ENCODE measurements at places on chromosomes 5 and 9.
A peak's percentile ranks its signal among the peaks of the same experiment; 100 is the strongest.

DNA sequence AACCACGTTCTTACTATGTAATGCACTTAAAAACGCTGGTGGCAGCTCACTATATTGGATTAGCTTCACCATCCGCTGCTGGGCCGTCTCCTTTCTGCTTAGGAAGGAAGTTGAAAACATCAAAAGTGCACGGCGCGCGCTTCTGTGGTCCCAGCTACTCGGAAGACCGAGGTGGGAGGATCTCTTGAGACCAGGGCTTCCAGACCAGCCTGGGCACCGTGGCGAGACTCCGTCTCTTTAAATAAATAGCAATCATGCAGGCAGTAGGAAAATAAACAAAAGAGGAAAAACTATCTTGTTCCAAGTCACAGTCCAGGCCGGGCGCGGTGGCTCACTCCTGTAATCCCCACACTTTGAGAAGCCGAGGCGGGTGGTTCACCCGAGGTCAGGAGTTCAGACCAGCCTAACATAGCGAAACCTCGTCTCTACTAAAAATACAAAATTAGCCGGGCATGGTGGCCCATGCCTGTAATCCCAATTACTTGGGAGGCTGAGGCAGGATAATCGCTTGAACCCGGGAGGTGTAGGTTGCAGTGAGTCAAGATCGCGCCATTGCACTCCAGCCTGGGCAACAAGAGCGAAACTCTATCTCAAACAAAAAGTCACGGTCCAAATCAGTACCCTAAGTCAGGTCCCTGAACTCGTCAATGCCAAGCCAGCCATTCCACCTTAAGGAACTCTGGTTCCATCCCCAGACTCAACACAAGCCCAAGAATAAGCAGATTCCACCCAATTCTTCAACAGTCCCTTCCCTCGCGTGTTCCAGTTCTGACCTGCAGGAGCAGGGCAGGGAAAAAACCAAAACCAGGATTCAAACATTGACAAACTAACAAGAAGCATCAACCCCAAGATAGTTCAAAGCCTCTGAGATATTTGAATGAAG lies 1.0 kb upstream of the GOLGA1 start:
- peak; percentile 29 for DNase-seq

DNA sequence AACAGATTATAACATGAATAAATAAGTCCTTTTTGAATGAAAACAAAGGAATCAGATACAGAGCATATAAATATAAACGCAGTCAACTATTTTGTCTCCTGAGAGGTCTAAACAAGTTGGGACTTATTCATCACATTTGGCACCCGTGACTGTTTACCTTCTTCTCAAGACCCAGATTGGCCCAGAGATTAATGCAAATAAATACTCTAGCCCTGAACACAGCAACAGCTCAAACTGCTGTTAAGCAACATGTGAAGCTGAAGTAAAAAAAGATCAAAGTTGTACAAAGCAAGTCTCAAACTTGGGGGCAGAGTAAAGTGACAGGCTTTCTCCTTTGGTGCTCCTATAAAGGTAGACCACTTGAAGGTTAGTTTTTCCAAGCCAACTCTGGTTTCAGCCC lies 95.0 kb upstream of the NR5A1 start:
- DNase-seq, result no peak

DNA sequence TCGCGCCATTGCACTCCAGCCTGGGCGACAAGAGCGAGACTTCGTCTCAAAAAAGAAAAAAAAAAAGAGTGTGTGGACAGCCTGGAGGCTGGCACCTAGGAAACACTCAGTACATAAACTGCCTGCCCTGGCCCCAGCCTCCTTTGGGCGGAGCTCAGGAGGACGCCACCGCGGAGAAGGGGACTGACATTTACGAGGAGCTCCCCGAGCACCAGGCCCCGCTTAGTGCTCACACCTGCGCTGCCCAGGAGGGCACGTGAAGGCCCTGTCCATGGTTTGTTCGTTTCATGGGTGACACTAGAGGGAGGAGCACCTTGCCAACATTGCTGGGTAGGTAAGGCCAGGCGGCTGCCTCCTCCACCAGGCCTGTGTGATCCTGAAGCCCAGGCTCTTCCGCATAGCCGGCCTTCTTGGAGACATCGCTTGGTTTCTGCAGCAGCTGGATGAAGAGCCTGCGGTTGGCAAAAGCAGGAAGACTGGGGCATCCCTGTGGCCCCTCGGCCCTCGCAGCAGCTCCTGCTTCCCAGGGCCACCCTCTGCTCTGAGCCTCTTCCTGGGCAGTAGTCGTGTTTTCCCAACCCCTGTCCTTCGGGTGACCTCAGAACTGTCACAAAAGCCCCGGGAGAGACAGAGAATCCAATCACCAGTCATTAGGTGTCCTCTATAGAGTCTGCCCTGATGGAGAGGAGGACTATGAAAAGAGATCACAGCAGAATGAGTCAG lies 26.2 kb upstream of the LAMC3 start:
- no peak for DNase-seq

- no peak for DNase-seq
Observed at GRCh38 chr9:22141908-22142307, 132.8 kb upstream of the CDKN2B start.

- DNase-seq, result no peak
Observed at GRCh38 chr5:178126556-178126955, 4.3 kb upstream of the RMND5B start.

DNA sequence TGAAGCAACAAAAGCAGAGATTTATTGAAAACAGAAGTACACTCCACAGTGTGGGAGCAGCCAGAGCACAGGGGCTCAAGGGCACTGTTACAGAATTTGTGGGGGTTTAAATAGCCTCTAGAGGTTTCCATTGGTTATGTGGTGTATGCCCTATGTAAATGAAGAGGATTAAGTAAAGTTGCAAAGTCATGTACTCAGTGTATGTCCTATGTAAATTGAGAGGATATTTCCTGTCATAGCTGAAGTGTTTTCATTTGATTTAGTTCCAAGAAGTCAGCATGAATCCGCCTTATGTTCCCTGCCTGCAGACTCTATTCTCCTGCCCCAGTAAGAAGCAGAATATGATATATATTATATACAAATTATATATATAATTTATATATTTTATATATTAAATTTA lies 966.0 kb upstream of the COX7C start:
- no peak for DNase-seq

DNA sequence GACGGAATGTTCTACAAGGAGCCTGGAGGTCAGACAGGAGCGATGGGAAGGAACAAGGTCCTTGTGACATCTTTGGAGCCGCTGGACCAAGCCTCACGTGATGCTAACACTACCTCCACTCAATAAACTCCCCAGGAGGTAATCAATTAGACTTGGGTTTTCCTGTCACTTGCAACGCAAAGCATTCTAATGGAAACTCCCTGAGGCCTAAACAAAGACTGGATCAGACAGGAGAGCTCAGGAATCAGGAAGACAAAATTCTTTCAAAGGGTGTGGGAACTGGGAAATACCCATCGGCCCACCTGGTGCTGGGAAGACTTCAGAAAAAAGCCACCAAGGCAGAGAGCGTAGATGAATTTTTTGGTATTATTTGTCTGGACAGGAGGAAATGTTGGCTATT lies 22.3 kb upstream of the UNC5A start:
- DNase-seq, result no peak

- no peak for DNase-seq
Observed at GRCh38 chr5:41978676-41979075, 53.6 kb downstream of the FBXO4 start.

DNA sequence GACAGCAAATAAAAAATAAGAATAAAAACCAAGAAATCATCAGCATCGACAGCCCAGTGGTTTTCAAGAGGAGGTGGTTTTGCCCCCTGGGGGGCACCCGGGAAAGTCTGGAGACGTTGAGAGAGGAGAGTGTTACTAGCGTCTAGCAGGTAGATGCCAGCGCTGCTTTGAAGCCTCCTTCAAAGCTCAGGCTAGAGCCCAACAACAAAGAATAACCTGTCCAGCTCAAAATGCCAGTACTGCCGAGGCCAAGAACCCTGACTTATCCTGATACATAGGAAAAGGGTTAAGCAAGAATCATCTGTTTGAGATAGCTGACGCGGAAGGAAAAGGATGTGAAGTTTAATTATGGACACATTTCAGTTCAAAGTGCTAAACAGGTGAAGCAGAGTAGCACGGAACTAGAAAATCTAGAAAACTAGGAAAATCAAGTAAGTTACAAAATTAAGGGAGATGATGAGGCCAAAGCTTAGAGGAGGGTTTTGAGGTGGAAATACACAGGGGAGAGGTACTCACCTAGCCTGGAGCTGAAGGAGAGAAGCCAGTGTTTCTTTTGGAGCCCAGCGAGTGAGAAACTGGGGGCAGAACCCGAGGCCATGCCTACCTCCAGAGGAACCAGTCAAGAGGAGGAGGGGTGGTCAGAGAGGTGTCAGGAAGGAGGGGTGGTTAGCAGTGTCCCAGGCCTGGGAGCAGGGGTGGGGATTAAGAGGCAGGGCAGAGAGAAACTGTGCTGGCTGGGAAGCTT lies 121.0 kb upstream of the RETREG1 start:
- no peak for DNase-seq

DNA sequence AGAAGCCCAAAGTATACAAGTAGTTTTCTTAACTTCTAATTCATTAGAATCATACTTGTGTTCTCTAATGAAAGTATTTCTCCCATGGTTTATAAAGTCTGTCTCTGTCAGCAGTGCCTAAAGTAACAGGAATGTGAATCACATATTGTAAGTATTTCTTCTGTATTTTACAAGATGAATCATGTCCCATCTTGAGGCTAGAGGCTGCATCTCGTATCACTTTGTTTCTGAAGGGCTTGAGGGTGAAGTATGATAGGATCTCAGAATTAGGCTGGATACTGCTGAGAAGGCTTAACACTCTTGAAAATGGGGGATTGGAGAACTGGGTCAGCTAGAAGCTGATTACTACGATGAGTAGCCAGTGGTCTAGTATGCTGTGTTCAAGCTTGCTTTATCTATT lies 242.2 kb upstream of the ACTBL2 start:
- no peak for DNase-seq

- DNase-seq, result no peak
Observed at GRCh38 chr9:16960084-16960483, 89.6 kb upstream of the BNC2 start.

DNA sequence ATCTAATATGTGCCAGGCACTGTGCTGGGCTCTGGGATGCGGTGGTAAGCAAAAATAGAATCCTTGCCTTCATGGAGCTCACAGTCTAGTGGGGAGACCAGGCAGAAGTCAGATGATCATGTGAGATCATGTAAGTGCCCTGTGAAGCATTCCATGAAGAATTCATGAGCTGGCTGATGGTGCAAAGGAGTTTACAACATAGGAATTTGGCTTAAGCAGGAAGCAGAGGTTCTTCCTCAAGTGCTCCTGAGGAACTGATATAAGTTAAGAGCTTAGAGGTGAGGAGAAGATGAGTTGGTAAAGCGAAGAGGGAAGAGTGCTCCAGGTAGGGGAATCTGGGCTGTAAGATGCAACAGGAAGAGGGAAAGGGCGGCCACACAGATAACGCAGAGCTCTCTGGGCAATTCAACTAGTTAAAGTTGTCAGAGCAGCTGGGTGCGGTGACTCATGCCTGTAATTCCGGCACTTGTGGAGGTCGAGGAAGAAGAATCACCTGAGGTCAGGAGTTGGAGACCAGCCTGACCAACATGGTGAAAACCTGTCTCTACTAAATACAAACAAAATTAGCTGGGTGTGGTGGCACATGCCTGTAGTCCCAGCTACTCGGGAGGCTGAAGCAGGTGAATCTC lies 78.5 kb upstream of the SPATA31D4 start:
- no peak for DNase-seq

- no peak for DNase-seq
Observed at GRCh38 chr9:126554292-126554691, 59.4 kb upstream of the LMX1B start.

DNA sequence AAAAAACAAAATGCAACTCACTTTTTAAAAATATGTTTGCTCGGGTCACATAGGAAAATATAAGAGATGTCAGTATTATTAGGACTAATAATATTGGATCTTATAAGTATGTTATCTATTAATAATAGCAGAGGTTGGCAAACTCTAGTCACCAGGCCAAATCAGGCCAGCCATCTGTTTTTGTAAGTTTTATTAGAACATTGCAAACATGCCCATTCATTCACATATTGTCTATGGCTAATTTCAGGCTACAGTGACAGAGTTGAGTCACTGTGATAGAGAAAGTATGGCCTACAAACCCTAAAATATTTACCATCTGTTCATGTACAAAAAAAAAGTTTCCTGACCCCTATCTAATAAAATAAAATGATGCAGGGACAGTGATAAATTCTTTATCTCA lies 97.7 kb upstream of the CDH6 start:
- DNase-seq, result no peak

DNA sequence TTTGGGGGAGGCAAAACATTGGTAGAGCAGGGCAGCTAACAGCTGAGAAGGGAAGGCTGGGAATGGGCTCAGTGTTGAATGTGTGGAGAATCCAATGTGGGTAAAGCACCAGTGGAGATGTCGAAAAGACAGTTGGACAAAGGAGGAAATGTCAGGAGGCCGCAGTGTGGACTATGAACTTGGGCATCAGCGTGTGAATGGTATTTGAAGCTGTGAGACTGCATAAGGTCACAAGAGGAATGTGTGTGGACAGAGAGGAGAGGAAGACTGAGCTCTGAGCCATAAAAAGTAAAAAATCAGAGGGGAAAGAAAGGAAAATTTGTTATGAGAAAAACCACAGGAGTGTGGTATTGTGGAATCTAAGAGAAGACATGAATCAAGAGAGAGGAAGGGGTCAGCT lies 99.4 kb upstream of the ADAMTS16 start:
- DNase-seq, result no peak

DNA sequence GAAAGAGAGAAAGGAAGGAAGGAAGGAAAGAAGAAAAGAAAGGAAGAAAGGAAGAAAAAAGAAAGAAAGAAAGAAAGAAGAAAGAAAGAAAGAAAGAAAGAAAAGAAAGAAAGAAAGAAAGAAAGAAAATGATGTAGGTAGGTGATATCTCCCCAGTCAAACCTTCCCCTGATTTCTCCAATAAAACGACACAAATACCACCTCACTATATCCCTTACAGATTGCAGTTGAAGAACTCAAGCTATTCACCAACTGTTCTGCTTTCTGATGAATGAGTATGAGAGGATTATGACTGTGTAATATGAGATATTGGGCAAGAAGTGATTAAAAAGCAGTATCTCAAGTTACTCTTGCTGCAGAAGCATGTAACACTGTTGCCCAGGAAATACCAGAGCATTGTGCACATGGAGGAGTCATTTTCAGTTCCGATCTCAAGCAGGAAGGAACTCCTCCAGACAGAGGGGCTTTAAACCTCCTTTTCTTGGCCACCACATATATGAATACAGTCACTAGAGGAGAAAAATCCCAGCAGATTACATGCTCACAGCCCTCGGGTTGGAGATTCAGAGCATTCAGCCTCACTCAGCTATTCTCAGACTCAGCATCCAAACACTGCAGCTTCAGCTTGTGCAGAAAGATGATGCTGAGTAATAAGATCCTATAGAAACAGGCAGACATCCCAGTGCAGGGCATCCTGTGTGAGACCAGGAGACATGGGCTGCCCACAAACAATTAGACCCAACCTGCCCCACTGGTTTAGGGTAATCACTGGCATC lies 61.4 kb downstream of the UGCG start:
- DNase-seq, result no peak

DNA sequence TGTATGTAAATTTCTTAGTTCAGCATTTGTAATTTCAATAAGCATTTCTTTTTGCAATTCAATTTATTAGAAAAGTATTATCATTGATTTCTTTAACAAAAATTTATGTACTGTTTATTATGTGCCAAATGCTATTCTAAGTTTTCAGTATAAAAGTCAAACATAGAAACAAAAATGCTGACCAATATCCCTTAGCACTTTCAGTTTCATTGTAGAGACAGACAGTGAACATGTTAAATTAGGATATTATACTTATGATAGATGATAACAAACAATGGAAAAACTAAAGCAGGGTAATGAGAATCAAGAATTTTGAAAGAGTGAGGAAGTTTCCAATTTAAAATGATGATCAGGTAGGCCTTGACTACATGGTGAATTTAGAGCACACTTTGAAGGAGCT lies 1106.0 kb downstream of the TAF11L14 start:
- no peak for DNase-seq

- no peak for DNase-seq
Observed at GRCh38 chr9:111966861-111967291, 70.3 kb downstream of the UGCG start.
